ENCODE measurements at places on chromosomes 11 and 22.

GRCh38 chr11:18457450-18457849 is 1.8 kb downstream of the LDHAL6A start:
- DNase-seq, result no peak

- DNase-seq, result no peak
Observed at GRCh38 chr22:36212901-36213300, 11.3 kb upstream of the APOL4 start.

- DNase-seq, result no peak
Observed at GRCh38 chr11:19738124-19738523, 25.5 kb downstream of the NAV2 start.

DNA sequence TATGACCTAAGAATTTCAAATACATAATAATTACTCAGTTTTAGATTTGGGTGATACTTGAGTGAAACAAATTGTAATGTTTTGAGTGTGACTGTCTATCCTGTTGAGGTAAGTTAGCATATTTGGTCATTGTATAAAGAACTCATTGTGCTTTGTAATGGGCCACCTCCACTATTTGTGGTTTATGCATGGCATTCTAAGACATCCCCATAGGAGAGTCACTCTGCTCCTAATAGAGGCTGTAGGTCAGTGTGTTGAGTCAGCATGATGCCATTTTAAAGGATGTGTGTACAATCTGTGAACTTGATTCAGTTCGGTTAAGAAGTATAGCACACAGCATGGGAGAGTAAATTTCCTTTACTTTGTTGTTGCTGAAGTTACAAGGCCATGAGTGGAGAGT is 1112.4 kb downstream of the JRKL start:
- no peak for DNase-seq

DNA sequence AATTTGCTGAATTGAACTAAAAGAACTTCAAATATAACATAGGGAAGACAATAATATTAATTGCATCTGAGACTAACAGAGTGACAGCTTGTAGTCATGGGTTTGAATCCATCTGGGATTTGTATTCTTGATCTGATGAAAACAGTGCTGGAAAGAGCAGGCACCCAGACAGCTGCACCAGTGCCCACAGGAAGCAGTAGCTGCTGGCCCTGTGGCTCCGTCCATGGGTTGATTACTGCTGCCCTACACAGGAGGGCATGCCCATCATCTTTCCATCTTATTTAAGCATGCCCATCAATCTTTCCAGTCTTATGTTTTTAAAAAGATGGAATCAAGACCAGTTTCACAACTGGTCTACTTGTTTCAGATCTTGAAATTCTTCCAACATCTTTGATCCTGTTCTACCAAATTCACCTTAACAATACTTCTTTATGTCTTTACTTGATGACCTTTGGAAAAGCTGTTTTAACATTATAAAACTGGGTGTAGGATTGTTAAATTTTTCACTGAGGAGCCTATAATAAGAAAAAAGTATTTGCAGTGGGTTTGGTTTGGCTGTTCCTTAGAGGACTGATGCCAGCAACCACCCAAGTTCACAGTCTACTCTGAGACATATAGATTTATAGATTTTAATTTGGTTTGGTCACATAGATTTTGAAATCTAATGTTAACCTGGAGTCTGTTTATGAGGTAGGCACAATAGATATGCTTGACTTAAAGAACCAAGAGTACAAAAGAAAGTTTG is 761 bp upstream of the NXPE4 start:
- DNase-seq, result no peak

DNA sequence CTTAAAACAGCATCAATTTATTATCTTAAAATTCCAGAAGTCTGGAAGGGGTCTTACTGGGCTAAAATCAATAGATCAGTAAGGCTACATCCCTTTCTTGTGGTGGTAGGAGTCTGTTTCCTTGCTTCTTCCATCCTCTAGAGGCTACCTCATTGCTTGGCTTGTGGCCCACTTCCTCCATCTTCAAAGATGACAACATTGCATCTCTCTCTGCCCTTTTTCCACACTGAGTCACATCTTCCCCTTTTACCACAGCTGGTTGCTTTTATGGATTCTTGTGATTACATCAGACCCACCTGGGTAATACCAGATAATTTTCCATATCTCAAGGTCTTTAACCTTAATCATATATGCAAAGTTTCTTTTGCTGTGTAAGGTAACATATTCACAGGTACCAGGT is 60.9 kb downstream of the GRIA4 start:
- no peak for DNase-seq

GRCh38 chr11:133337951-133338418 is 194.3 kb downstream of the OPCML start:
- no peak for DNase-seq

Data from AG09319 (cell line).